ENCODE measurements at places on chromosomes 4 and X. TPM values are rescaled to one million over a fixed set of nuclear protein-coding genes. Genes with fewer than 3 reads are reported as not detected.

Gene JAKMIP1
- 12.3 TPM for total RNA-seq

Gene MUC7
- total RNA-seq, result not detected

Gene SORCS2
- 0.05 TPM for total RNA-seq

GRCh38 chr4:20194123-20195013, 57.3 kb upstream of the SLIT2 start:
- no peak for DNase-seq

DNA sequence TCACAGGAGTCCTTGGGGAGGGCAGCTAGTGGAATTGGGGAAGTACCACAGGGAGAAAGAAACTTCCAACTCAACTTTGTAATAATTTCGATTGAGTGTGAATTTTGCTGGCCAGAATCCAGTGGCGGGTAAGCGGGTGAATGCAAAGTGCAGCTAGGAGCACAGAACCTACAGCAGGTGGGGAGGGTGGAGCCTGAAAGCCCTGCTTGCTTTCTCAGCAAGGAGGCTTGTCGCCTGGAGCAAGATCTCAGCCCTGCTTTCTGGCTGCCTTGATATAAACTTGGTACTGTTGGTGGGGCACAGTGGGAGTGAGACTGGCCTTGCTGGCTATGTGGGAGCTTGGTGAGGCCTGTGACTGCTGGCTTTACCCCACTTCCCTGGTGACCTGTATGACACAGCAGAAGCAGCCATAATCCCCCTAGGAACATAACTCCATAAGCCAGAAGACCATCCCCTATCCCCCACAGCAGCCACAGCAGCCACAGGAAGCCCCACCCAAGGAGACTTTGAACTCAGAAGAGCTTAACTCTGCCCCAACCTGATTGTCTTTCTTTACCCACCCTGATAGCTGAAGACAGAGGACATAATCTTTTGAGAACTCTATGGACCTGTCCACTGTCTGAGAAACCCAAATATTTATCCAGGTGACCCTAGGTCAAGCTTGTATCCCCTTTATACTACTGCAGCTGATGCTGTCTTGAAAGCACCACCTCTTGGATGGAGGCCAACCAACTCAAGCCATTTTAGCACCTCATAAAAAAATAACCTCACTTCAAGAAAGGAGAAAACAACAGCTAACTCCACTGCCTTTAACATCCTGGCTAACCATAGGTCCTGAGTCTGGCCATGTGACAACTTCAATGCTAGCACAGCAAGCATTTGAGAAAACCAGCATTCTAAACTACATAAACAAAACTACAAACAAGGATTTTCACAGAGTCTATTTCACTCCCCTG, 87.2 kb upstream of the PDE5A start:
- no peak for DNase-seq

GRCh38 chr4:5693871-5694270, 14.5 kb downstream of the EVC2 start:
- DNase-seq, result no peak

DNA sequence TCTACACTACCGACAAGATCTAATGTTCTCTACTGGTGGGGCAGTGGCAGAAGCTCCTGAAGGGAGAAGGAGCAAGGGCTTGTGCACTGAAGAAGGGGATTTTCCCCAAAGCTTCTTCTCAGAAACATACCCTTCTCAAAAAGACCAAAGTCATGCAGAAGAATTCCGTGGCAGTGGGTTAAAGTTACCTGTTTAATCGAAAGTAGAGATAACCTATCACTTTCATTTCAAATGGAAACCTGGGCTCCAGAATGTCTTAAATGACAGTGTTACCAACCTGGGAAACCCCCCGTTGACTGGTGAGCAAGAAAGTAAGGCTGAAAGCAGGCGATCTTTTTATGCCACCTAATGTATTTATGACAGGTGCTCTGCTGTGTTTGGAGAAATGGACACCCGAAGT, 92.5 kb upstream of the TEX13D start:
- peak; percentile 38 for DNase-seq

DNA sequence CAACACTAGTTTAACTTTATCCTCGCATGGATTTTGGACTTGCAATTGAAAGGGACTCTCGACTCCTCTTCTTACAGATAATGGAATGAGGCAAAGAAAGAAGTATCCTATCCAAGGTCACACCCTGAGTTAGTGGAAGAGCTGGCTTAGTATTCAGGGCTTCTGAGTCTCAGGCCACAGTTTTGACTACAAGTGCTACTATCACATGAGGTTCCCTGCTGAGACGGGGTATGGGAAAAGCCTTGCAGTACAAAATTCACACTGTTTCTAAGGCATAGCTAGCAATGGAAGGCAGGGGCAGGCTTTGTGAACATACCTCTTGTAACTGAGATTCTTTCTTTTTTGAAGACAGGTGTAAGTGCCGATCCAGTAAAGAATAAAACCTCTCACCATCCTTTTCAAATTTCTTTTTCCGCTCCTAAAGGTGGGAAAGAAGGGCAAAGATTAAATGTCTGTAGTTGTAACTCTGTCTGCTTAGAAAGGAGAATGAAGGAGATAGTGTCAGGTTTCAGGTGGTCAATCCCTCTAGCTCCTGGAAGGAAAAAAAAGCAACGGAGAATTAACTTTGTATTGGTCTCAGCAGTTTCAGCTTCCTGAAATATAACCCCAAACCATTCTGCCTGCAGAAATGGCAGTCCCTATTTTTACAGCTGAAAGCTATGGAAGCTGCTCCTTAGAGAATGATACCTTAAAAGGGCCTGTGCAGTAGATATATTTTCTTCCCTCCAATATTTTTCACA, 199.0 kb downstream of the OPHN1 start:
- DNase-seq, result no peak

Gene SPANXC
- not detected for total RNA-seq

- DNase-seq, result no peak
Observed at GRCh38 chr4:71379126-71379525, 40.3 kb downstream of the SLC4A4 start.

- DNase-seq, result peak; percentile 85
Observed at GRCh38 chr4:169619958-169620879, at the start of gene CLCN3. CLCN3 (plus strand) TSS chr4:169620578; CDS start chr4:169635929, 15,351 bp downstream.

DNA sequence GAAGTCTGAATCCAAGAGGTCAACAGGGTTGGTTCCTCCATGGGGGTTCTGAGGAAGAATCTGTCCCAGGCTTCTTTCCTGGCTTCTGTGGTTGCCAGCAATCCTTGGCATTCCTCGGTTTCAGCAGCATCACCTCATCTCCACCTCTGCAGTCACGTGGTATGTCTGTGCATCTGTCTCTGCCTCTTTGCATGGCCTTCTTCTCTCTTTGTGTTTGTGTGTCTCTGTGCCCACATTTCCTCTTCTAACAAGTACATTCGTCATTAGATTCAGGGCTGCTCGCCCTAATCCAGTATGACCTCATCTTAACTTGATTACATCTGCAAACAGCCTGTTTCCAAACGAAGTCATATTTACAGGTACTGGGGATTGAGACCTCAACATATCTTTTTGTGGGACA, 114.0 kb downstream of the BCOR start:
- no peak for DNase-seq

Gene C4orf50
- 0.18 TPM for total RNA-seq

DNA sequence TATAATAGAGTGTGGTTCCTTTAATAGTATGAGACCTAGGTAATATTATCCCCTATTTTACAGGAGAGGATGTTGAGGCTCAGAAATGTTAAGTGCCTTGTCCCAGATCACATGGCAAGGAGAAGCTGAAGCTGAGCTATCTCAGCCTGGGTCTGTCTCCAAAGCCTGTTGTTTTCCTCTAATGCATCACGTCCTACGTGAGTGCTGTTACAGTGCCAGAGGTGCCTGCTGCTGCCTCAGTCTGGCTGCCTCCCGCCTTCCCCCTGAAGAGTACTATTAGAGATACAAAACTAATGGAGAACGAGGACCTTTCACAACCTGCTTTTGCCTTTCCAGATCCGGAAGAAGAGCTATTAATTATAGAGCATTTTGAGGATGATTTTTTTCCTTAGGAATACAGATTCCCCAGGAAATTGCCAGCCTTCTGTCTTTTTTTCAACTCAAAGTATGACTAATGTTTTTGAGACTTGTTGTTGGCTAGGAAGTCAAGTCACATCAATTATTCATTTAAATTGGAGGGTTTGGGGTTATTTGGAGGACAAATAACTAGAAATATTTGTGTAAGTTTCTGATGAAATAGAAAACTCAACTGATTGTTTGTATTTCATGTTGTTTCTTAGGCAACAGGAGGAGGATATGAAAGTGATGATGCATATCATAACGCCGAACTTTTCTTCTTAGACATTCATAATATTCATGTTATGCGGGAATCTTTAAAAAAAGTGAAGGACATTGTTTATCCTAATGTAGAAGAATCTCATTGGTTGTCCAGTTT, 43.9 kb upstream of the MTMR1 start:
- DNase-seq, result no peak

Gene COL4A6
- not detected for total RNA-seq

DNA sequence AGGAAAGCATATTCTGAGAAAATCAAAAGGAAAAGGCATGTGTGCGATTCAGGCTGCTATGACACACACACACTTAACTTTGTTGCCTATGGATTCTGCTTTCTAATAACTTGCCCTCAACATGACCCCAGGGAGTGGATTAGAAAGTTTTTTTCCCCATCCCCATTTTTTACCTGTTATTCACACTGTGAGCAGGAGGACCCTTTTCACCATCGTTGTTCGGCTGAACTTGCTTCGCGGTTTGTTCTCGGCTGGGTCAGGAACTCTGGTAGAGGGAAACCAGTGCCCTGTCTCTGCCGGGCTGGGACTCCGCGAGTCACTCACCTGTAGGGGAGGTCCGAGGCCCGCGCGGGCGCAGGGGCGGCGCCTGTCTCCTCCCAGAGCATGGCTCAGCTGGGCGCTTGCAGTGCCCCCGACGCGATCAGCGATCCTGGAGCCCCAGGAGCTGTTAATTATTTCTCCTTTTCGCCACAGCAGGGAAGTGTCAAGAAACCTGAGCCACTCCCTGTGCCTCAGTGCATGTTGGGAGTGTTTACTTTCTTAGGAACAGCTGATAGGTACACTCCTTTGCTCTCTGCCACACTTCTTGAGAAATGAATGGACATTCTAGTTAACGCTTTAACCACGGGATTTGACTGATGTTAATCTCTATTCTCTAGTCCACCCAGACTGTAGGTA, at the start of gene RASSF6:
Gene RASSF6, minus strand, starts transcription at position 322 of the 678 bp plus-strand sequence. CDS start 8,641 bp downstream, outside the sequence.
- no peak for DNase-seq

- DNase-seq, result no peak
Observed at GRCh38 chrX:15194146-15194545, 75.7 kb downstream of the ASB9 start.

GRCh38 chrX:137428766-137429591, 136.9 kb upstream of the ZIC3 start:
- DNase-seq, result no peak

DNA sequence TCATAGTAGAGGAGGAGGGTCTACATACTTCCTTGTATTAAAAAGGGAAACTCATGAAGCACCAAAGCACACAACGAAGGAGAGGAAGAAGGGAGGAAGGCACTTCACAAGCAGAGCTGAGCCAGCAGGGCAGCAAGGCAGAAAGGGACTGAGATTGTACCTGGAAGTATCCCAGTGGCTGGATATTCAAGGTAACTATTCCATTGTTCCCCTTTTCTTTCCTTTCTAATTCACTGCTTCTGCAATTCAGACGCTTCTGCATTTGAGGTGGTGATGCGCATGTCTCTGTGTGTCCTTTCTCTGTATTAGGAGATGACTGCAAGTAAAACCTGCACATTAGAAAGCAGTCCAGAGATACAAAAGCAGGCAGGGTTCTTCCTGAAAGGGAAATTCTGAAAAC, 54.9 kb downstream of the UBQLN2 start:
- DNase-seq, result no peak

Gene FRMPD4
- not detected for total RNA-seq

Gene BDH2
- 16.0 TPM for total RNA-seq

GRCh38 chr4:105236916-105237311, 90.2 kb downstream of the TET2 start:
- no peak for DNase-seq

- DNase-seq, result no peak
Observed at GRCh38 chr4:72320223-72320948, 248.6 kb downstream of the ADAMTS3 start.
